ENCODE measurements at places on chromosomes 1 and 21.

- DNase-seq: peak; percentile 54
These were observed 40.0 kb upstream of the MAGOH start for GRCh38 chr1:53278298-53278725.

- DNase-seq: peak; percentile 93
These were observed 9.0 kb upstream of the FAM131C start for GRCh38 chr1:16082283-16083038.

GRCh38 chr1:57788313-57788712 lies 364.5 kb upstream of the DAB1 start:
- no peak for DNase-seq

DNA sequence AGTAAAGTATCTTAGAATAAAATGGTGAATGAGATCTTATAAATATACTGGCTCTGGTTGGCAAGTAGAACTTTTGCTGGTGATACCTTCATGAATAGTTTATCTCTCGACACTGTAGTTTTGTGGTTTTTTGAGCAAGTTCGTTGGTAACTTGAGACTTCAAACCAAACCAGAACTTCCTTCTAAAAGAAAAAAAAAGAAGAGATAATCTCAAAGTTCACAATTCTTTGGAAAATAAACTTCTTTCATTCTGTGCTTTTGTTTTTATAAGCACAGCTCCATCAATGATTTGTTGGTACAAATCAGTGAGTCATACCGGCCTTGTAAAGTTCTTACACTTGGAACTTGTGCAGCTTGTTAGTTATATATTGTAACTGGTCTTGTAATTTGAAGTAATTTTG lies 2.3 kb downstream of the HIPK1 start:
- DNase-seq: peak; percentile 52

DNA sequence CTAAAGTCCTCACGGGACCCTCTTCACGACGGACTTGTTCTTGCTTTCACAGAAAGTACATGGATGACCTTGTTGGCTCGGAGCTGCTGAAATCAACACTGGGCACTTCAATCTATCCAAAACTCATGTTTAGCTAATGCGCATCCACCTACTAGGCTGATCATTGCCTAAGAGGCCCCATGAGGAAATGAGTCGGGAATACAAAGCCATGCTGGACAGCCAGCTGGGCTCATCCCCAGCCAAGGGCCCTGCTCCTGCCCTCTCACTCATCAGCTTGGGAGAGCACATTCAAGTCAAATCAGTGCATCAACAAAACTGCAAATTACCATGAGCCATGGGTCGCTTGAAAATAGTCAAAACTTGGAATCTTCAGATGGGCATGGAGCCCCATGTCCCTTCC lies 14.8 kb upstream of the HEYL start:
- no peak for DNase-seq

DNA sequence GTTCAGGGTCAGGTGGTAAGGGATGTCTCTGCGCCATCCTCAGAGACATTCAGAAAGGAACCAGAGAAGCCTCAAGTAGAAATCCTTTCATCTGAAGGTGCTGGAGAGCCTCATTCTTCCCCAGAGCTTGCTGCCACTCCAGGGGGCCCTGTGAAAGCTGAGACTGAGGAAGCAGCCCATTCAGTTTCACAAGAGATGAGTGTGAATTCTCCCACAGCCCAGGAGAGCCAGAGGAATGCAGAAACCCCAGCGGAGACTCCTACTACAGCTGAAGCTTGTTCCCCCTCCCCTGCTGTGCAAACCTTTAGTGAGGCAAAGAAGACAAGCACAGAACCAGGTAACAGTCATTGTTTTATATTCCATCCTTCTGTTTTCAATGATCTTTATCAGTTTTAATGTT lies 38.7 kb downstream of the ZBTB40 start:
- no peak for DNase-seq
